ENCODE measurements at places on chromosomes 7 and 10.

GRCh38 chr7:88500131-88500530, 193.4 kb upstream of the STEAP4 start:
- no peak for DNase-seq

- DNase-seq = no peak
These were observed 53.2 kb upstream of the TFEC start for GRCh38 chr7:116083796-116084195.

DNA sequence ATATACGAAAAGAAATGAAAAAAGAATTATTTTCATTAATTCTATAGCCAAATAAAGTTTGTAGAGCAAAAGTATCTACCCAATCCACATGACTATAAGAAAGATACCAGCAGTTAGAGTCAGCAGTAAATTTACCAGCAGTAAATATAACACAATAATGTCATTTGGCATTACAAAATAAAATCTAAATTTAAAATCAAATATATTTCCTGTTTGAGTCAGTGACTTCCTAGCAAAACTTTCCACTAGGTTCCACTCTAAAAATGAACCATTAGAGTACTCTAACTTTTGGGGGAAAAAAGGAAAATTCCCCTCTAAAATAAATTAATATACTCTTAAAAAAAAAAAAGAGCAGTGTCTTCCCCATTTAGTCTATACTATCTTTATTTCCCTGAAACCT, 144.8 kb downstream of the CPEB3 start:
- no peak for DNase-seq

- DNase-seq = no peak
These were observed 404.2 kb downstream of the THSD7A start for GRCh38 chr7:11427686-11428273.

DNA sequence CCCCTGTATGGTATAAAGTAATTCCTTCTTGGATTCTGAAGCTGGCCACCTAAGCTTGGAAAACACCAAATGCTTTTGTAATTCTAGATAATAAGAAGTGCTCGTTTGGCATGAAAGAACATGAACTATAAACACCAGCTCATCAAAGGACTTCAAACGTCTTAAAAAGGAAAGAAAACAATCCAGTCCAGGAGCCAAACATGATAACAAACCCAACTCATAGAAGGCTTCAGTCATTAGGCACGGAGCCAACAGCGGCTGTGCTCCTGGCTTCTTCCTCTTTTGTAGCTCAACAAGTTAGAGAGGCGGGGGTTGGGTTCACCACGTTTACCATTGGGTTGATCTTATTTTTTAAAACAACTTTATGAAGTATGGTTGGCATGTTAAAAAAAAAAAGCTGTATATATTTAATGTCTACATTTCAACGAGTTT, 56.4 kb upstream of the ECHDC3 start:
- no peak for DNase-seq

Measured in stimulated activated CD8-positive, alpha-beta memory T cell treated with anti-CD3 and anti-CD28 coated beads, Interleukin-4, amount 100 ng/mL, for 1 hour (primary cell).